Left lung (tissue), 14 donors: ENCODE measurements at places on chromosomes 12 and 14.

DNA sequence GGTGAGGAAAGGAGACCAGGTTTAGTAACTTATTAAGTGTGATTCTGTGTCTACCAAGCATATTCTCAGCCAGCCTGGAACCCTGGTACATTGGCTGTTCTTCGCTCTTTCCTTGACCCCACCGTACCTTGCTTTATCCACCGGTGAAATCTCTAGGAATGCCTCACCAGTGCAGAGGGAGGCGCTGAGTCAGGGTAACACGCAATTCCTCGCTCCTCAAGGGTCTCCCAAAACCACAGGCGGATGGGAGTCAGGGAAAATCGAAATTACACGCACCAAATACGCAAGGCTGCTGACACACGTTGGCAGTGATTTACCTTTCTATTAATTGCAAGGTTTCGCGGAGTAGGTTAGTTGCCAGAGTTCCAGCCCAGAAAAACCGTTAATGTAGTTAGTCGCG lies 845 bp downstream of the L3HYPDH start:
- no peak for DNase-seq

DNA sequence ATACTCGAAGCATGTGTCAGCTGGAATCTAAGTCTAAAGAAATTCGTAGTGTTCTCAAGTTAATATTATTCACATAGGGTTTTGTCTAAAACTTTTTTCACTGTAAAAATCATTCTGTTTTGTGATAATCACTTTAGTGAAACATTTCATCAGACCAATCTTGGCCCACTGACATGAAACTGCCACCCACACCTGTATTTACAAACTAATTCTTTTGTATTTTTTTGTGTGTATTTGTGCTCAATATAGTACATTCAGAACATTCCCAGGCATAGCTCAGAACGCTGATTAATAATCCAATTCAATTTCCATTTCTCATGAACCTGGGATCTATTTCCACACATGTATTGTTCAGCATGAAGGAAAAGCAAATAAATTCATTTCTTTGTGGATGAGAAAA lies 191.7 kb downstream of the RASSF9 start:
- no peak for DNase-seq

DNA sequence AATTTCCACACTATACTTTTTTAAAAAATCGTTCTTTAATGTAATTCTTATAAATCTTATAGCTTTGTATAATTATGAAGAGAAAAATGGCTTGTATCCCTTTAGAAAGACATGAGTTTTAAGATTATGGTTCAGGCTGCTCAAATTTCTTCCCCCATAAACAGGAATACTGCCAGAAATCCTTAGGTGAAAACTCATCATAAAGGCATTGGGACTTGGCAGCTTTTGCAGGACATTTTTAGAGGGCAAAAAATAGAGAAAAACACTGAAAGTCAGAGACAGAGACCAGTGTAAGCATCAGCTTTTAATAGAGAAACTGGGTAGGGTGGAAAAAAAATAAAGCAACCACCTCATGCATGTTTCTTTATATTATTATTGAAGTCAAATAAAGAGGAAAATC lies 29.1 kb downstream of the LRRK2 start:
- DNase-seq: no peak

DNA sequence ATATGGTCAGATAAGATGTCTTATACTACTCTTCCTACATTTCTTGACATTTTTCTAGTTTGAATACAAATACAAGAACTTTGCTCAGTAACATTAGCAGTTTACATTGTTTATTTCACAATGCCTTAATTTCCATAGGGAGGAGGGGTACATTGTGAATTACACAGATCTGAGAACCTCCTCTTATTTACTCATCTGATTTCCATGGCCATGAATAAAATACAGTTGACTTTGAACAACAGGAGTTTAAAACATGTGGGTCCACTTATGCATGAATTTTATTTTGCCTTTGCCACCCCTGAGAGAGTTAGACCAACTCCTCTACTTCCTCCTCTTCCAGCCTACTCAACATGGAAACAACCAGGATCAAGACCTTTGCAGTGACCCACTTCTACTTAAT lies 67.7 kb downstream of the MGST1 start:
- DNase-seq: no peak

GRCh38 chr12:108914121-108914531 lies 34.2 kb downstream of the DAO start:
- DNase-seq: no peak

GRCh38 chr14:93788293-93788542 lies at the start of gene PRIMA1:
Gene PRIMA1, minus strand, starts transcription at chr14:93788485. Its CDS starts 767 bp downstream, at chr14:93787718.
- DNase-seq: no peak

DNA sequence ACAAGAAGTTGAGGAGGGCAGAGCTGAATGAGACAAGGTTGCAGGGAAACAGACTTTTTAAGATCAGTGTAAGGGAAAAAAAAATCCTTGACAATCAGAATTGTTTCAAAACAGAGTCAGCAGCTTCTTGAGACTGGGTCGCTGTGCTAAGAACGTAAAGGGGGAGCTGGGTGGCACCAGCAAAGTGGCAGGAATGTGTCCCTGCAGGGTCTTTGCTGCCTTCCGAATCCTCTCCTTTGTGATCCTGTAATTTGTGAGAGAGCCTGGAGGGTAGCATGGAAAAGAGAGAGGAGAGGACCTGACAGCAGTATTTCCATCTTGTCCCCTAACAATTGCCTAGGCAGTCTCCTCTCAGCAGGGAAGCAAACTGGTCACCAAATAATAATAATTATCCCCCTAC lies 472.8 kb downstream of the RGS6 start:
- no peak for DNase-seq

GRCh38 chr12:114136631-114137030 lies 170.5 kb upstream of the RBM19 start:
- peak; percentile 27 for DNase-seq

- DNase-seq: no peak
Observed at GRCh38 chr12:32336261-32336660, 63.1 kb upstream of the FGD4 start.

DNA sequence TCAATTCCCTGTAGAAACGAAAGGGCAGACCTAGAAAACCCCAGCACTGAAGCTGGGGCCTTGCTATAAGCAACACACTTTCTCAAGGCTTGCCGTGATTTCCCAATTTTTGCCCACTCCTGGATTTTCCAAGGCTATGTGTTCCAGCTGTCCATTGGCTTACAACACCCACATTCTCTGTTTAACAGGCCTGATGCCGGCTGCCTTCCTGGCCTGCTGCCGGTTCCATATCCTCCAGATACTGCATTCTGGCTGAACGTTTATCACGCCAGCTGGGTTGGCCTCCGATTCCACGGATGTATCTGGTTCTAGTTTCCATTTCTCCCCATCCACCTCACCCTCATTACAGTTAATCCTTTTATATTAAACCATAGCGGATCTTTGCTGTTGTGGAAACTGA lies 2.0 kb upstream of the PCNX1 start:
- DNase-seq: peak; percentile 84

GRCh38 chr12:55659486-55660385 lies 23.0 kb downstream of the OR10P1 start:
- DNase-seq: no peak

DNA sequence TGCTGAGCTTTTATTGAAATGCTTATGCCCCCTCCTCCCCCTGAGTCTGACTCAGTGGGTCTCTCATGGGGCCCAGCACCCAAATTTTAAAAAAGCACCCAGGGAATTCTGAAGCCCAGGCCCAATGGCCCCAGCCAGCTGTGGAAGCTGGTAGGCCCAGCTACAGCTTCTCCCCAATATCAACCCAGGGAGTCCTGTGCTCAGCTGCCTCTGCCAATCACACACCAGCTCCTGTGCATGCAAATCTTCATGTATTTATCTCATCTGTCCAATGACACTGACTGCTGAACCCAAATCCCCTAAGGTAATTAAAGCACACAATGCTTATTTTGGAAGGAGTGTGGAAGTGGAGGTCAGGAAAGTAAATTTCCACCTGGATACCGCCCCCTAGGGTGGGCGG lies 76.3 kb downstream of the CCDC88C start:
- no peak for DNase-seq

DNA sequence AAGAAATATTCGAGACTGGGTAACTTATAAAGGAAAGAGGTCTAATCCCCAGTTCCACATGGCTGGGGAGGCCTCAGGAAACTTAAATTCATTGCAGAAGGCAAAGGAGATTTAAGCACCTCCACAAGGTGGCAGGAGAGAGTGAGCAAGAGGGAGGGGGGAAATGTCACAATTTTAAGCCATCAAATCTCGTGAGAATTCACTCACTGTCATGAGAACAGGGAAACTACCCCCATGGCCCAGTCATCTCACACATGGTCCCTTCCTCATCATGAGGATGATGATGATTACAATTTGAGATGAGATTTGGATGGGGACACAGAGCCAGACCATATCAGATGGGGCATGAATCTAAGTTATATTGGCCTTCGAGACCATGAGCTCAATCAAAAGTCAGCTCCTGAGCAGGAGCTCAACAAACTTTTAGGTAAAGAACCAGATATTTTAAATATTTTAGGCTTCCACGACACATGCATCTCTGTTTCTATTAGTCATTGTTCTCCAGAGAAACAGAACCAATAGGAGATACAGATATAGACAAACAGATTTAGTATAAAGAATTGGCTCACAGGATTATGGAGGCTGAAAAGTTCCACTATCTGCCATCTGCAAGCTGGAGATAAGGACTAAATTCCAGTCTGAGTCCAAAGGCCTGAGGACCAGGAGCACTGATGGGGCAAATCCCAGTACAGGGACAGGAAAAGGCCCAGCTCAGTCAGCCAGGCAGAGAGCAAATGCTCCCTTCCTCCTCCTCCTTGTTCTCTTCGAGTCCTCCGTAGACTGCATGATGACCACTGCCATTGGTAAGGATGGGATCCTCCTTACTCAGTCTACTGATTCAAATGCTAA lies 24.9 kb downstream of the DGLUCY start:
- no peak for DNase-seq

DNA sequence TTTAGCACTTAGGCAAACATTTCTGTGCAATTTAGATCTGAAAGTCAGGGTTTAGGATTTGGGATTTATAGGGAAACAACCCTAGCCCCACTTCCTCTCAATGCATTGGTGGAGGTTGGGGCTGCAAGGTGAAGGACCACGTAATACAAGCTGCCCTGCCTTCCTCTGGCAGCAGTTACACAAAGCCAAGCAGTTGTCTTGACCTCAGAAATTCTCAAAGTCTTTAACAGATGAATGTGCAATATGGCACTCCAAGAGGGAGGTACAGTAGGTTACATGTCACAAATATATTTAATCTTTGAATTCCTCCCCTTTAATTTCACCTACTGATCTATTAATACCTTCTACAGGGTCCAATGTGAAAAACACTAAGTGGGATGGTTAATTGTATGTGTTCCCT lies 23.9 kb downstream of the IFNG-AS1 start:
- DNase-seq: no peak

DNA sequence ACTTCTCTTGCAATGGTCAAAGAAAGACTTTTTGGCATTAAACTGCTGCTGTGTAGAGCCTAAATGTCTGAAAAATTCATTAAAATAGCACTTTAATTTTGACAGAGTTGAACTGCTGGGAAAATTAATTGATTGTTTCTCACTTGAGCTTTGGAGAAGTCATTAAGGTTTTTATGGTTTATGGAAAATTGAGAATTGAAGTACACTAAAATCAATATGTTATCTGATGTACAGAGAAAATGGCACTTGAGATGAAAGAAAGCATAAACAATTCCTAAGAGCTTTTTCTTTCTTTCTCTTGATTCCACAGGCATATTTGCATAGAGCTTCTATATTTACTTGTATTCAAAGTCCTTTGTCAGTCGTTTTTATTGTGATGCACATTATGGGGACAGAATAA lies 188.5 kb upstream of the CAND1 start:
- no peak for DNase-seq

DNA sequence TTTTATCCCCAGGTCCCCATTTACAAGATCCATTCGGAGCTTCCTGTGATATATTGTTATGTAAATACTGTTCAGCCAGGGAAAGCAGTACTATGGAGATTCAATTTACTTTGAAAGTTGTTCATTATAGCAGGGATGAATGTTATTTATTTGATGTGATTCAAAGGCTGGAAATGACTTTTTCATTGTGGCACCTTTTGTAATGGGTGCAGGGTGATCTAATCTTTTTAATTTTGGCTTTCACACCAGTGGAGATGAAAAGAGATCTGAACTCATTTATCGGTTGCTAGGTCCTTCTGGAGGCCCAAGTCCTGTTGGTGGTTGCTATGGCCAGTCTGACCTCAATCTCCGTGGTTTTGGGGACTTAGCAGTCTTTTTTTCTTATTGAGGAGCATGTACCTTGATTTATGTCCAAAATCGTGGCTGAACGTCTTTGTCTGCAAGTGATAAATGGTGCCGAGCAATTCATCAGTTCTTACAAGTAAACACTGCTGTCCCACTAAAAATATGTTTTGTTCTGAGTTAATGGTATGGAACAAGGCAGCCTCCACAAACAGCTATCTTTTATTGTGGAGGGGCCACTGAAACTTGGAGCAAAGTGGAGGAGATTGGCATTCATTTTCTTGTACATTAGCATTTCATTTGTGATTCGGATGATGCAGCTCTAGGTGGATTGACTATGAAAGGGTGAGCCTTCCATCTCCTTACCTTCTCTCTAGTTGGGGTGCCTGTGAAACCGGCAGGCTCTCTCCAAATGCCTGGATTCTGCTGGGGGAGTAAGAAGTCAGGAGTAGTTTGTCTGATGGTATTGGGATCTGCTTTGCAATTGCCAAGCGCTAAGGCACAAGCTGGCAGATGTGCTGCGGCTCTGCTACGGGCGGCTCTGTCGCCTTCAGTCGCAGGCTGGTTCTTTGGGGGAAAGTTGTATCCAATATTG lies 2.0 kb downstream of the RMST start:
- DNase-seq: no peak

- no peak for DNase-seq
Observed at GRCh38 chr14:26820138-26820537, 222.3 kb upstream of the NOVA1 start.

DNA sequence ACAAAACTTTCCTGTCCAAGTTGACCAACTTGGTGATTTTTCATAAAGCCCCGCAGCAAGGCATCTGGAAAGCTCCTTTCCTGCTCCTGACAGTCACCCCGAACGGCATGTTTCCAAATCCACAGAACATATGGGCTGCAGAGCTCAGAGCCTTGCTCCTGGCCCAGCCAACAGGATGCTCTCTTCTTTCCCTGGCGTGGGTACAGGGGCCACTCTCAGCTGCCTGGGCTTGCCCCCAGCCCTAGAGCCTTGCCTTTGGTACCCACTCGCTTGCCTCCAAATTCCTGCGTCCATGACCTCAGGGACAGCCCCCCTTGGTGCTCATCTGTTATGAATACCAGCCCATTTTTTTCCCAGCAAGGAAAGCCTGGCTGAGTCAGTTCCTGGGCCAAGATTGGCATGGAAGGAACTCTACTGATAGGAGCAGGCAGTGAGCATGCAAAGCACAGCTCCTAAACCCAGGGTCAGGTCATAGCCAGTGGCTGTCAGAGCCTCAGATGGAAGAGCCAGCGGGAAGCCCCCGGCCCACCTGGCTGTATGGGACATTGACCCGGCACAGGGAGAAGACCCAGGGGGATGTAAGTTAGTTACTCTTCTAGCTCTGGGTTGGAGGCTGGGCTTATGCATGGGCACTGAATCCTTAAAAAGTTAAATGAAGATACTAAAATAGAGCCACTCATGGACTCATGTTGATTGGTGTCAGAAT lies 105.3 kb upstream of the RTL1 start:
- DNase-seq: no peak

- DNase-seq: no peak
Observed at GRCh38 chr14:106844608-106845285, 1318.4 kb downstream of the TMEM121 start.
